ENCODE measurements at places on chromosomes 12 and 14.

DNA sequence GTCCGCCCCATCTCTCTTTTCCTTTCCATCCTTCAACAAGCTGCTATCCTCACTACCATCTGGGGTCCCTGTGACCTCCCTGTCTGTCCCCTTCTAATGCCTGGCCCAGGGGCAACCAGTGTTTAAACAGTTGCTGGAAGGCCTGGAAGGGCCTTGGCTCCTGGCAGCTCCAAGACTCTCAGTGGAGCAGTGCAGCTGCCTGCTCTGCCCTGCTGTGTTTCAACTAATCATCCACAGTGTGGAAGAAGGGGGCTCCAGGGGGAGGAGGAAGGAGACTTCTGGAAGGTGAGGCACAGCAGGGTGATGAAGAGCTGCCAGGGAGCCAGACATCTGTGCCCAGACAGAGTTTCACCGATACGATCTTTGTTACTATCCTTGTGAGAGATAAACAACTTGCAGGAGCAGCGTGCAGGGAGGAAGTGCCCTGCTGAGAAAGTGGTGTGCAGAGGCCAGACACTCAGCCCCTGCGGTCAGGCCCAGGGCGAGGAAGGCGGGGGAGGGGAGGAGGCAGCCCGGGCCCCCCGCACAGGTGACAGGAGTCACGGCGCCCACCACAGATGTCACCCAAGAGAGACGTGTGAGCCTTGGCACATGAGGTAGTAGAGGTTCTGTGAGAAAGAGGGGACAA is 1061.8 kb downstream of the BCL11B start:
- no peaks in the 10 kb centered on the region for H3K27me3 ChIP-seq
- H3K4me1 ChIP-seq, result no peaks in the 10 kb centered on the region
- no peak overlapping the region for H3K27ac ChIP-seq
- no peaks in the 10 kb centered on the region for H3K36me3 ChIP-seq
- no peak overlapping the region for H3K4me3 ChIP-seq

DNA sequence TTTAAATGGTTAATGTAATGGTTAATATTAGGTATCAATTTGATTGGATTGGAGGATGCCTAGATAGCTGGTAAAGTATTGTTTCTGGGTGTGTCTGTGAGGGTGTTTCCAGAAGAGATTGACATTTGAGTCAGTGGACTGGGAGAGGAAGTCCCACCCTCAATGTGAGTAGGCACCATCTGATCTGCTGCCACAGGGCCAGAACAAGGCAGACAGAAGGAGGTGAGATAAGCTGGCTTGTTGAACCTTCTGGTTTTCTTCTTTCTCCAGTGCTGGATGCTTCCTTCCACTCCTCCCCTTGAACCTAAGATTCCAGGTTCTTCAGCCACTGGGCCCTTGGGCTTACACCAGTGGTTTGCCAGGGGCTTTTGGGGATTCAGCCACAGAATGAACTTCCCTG is 756.5 kb upstream of the LRFN5 start:
- no peaks in the 10 kb centered on the region for H3K36me3 ChIP-seq
- no peaks in the 10 kb centered on the region for H3K27me3 ChIP-seq
- no peak overlapping the region for H3K4me3 ChIP-seq

GRCh38 chr14:31934767-31935266 is 142.3 kb upstream of the ARHGAP5 start:
- DNase-seq, result peak; percentile 85
- H3K27ac ChIP-seq, result peak overlapping the region; percentile 49
- peaks cover 5% of the 10 kb centered on the region for H3K27me3 ChIP-seq
- no peaks in the 10 kb centered on the region for H3K36me3 ChIP-seq
- peaks cover 10% of the 10 kb centered on the region for H3K4me1 ChIP-seq

DNA sequence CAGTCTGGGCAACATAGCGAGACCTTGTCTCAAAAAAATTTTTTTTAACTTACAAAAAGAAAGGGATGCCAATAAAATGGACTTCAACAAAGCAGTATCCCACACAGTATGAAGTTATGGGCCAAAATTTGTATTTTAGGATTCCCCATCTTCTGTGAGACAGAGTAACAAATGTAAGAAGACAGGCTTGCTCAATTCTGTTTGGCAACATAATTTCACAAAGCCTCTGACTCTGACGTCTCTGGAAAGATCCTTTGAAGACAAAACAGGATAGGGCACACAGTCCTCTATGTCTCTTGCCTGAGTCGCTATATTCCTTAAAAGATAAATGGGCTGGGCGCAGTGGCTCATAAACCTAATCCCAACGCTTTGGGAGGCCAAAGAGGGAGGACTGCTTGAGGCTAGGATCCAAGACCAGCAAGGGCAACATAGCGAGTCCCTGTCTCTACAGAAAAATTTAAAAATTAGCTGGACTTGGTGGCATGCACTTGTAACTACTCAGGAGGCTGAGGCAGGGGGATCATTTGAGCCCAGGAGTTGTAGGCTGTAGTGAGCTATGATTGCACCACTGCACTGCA is 1.1 kb upstream of the HOMEZ start:
- no peaks in the 10 kb centered on the region for H3K36me3 ChIP-seq
- DNase-seq, result no peak
- no peak overlapping the region for H3K27ac ChIP-seq
- peak overlapping the region; percentile 97 for H3K4me3 ChIP-seq

GRCh38 chr14:94761997-94762377 is 7.9 kb downstream of the GSC start:
- no peak for DNase-seq

DNA sequence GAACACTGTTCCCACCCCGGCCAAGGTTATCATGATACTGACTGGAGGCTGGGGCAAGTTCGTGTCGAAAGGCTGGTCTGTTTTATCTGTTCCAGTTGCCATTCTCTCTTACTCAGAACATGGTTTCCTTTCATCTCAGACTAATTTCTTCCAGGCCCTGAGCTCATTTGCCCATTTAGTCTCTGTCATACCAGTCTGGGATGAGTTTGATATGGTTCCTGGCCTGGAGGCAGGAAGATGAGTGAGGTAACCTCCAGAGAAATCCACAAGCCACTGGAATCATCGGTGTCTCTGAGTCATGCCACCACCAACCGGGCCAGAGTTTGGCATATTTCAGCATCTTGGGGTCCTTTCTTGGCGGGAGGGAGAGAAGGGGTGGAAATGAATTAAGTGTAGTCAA is 114.7 kb downstream of the NTF3 start:
- no peaks in the 10 kb centered on the region for H3K36me3 ChIP-seq
- DNase-seq, result no peak
- H3K4me3 ChIP-seq, result no peak overlapping the region
- no peaks in the 10 kb centered on the region for H3K4me1 ChIP-seq
- H3K27me3 ChIP-seq, result no peaks in the 10 kb centered on the region

GRCh38 chr14:36618641-36619040 is 36.2 kb upstream of the NKX2-8 start:
- no peak overlapping the region for H3K27ac ChIP-seq
- no peaks in the 10 kb centered on the region for H3K27me3 ChIP-seq
- H3K36me3 ChIP-seq, result no peaks in the 10 kb centered on the region
- H3K4me3 ChIP-seq, result no peak overlapping the region

DNA sequence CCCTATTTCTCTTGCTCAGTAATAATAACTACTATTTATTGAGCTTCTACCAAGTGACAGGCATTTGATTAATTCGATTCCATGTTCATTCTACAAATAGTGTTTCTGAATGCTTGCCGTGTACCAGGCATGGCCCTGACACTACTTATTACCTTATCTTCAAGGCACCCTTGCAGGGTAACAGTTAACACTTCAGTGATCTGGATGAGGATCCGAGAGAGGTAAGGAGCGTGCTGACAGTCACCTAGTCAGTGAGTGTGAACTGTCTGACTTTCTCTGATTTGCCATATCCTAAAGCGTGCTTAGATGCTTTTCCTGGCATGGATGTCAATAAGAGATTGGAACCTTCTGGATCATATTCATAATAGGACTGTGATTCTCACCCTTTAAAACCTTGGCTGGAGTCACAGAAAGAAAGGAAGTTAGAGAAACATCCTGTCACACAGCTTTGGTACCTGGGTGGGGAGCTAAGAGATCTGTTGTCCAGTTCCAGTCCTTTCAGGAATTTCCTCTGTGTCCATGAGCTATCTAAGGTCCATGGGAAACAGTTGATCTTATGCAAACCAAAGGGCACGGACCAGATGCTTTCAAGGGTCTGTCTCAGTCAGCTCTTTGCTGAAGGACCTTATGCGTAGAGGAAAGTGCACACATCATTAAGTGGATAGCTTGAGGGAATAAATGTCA is 54.8 kb downstream of the PPFIBP1 start:
- H3K27me3 ChIP-seq, result no peaks in the 10 kb centered on the region
- no peak overlapping the region for H3K27ac ChIP-seq
- H3K36me3 ChIP-seq, result peaks cover 1% of the 10 kb centered on the region
- no peaks in the 10 kb centered on the region for H3K4me1 ChIP-seq

GRCh38 chr14:50928002-50928635 is 16.2 kb downstream of the PYGL start:
- no peaks in the 10 kb centered on the region for H3K27me3 ChIP-seq
- H3K36me3 ChIP-seq, result peaks cover 5% of the 10 kb centered on the region
- H3K4me1 ChIP-seq, result no peaks in the 10 kb centered on the region
- no peak overlapping the region for H3K4me3 ChIP-seq
- DNase-seq, result no peak
- H3K27ac ChIP-seq, result no peak overlapping the region

DNA sequence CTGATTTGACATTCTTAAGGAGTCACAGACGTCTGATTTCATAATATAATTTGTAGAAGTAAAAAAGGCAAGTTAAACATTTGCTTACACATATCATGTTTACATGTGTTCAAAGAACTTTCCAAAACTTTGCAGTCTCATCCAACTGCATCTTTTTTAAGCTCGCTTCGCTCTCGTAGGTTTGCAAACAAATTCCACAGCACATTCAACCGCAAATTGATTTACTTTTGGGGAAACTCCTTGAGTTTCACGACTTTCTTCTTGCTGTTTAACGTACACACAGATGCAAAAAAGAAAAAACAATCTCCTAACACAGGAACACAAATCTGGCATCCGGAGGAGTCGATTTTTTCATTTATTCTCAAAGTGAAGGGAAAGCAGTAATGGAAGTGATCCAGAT is 1149.5 kb downstream of the VRK1 start:
- H3K27me3 ChIP-seq, result no peaks in the 10 kb centered on the region
- H3K27ac ChIP-seq, result no peak overlapping the region
- no peak overlapping the region for H3K4me3 ChIP-seq

GRCh38 chr12:41661141-41661765 is 473.1 kb downstream of the PDZRN4 start:
- DNase-seq, result no peak
- no peak overlapping the region for H3K4me3 ChIP-seq
- no peaks in the 10 kb centered on the region for H3K27me3 ChIP-seq
- H3K4me1 ChIP-seq, result no peaks in the 10 kb centered on the region
- no peaks in the 10 kb centered on the region for H3K36me3 ChIP-seq

- H3K27me3 ChIP-seq, result no peaks in the 10 kb centered on the region
- H3K4me3 ChIP-seq, result no peak overlapping the region
Measured at GRCh38 chr14:92493024-92493423, 20.6 kb upstream of the RIN3 start.

DNA sequence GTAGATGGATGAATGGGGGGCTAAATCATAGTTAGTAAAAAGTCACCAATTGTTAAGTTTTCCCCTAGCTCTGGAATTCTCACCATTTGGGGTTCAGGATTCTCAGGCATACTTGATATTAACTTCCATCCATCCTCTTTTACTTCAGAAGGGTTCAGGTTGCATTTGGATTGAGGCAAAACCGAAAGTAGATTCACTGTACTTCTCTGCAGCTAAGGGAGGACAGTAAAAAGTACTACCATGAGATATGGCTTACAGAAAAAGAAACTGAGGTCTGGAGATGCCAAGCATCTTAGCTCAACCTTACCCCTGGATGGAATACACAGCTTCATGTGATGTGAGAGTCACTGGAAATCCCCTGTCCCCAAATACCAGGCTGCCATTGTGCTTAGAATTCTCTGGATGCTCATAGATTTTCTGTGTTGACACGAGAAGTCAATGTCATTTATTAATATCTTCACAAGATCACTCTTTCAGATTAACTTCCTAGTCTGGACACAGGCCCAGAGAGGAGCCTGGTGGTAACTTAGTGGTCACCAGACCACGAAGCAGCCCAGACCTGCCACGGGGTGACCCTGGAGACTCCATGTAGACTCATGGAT is 87.1 kb downstream of the SSPN start:
- no peak overlapping the region for H3K4me3 ChIP-seq
- H3K27me3 ChIP-seq, result no peaks in the 10 kb centered on the region
- DNase-seq, result no peak
- no peaks in the 10 kb centered on the region for H3K4me1 ChIP-seq
- no peaks in the 10 kb centered on the region for H3K36me3 ChIP-seq
- no peak overlapping the region for H3K27ac ChIP-seq

- H3K36me3 ChIP-seq, result no peaks in the 10 kb centered on the region
- H3K27me3 ChIP-seq, result no peaks in the 10 kb centered on the region
- no peak overlapping the region for H3K27ac ChIP-seq
- DNase-seq, result peak; percentile 79
- peak overlapping the region; percentile 84 for H3K4me3 ChIP-seq
Measured at GRCh38 chr12:30822385-30823155, 67.8 kb upstream of the CAPRIN2 start.

- DNase-seq, result no peak
- no peak overlapping the region for H3K4me3 ChIP-seq
- no peaks in the 10 kb centered on the region for H3K36me3 ChIP-seq
- H3K27ac ChIP-seq, result no peak overlapping the region
- no peaks in the 10 kb centered on the region for H3K27me3 ChIP-seq
Measured at GRCh38 chr14:93002851-93003298, 79.9 kb downstream of the CHGA start.

DNA sequence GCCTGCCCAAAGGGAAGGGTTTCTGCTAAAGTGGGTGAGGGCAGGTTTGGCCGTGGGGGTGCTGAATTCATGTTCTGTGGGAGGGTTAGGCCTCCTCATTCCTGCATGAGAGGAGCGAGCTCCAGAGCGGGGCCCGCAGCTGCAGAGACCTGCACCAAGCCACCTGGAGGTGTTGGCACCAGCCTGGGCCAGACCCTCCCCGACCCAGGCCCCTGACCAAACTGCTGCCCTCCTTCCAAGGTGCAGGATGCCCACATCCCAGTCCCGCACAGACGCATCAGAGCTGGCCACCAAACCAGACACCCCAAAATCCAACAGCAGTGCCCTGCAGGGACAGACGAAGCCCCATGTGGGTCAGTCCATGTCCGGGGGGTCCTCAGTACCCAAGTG is 10.6 kb downstream of the ADSS1 start:
- no peak overlapping the region for H3K4me3 ChIP-seq
- H3K4me1 ChIP-seq, result no peaks in the 10 kb centered on the region
- no peak for DNase-seq
- no peaks in the 10 kb centered on the region for H3K36me3 ChIP-seq
- H3K27me3 ChIP-seq, result no peaks in the 10 kb centered on the region
- H3K27ac ChIP-seq, result no peak overlapping the region

- no peak overlapping the region for H3K27ac ChIP-seq
- no peak for DNase-seq
- no peaks in the 10 kb centered on the region for H3K4me1 ChIP-seq
- H3K4me3 ChIP-seq, result no peak overlapping the region
- H3K27me3 ChIP-seq, result no peaks in the 10 kb centered on the region
Measured at GRCh38 chr12:120102189-120103043, 14.1 kb downstream of the RAB35 start.

- H3K27ac ChIP-seq, result no peak overlapping the region
- H3K4me3 ChIP-seq, result no peak overlapping the region
- DNase-seq, result no peak
Measured at GRCh38 chr12:25054783-25055144, 105.9 kb upstream of the BCAT1 start.

All from H9 (cell line).